ENCODE measurements at places on chromosomes 1 and 21.

DNA sequence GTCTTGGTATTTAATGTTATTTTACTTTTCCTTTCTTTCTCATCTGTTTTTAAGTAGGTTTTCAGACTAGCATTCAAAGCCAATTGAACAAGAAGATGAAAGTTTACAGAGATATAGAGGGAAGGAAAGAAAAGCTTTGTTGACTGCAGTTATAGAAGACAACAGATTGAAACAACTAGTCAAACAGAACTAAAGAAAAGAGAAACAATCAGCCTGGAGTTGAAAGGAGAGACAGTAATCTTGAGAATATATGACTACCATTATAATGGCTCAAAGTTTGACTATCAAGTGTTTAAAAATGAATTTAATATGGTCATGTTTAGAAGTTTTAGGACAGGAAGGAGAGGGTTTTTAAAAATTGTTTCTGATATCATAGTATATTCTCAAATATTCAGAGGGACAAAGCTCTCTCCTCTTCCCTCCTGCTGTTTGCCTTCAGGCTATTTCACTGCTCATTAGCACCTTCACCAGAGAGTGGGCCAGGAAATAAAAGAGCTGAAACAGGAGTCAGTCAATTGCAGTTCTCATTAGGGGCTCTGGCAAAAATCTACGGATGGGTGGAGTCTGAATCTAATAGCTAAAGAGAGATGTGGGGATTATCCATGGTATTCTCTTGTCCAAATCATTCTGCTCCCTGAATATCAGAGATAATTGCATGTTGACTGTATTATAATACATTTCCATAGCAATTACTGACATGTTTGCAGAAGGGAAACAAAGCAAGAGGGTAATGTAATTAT, 577.8 kb downstream of the BRINP3 start:
- no peak for DNase-seq

GRCh38 chr1:230972855-230973271, 5.8 kb downstream of the TTC13 start:
- DNase-seq = no peak

- DNase-seq = peak; percentile 70
These were observed 302.8 kb upstream of the ADAMTS5 start for GRCh38 chr21:27269644-27270043.

DNA sequence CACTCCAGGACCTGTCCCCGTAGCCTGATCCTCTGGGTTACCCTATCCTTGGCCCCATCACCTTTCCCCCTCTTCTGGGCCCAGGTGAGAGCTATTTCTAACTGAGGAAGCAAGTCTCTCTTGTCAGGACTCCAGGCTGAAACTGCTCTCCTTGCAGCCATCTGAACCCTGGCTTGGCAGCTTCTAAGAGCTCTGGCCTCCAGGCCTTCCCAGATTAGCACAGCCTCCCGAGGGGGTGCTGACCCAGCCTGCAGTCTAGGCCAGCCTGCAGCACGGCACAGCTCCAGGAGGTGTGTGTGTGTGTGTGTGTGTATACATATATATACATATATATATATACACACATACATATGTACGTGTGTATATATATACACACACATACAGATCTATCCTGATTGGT, 17.4 kb downstream of the CACNA1S start:
- no peak for DNase-seq

DNA sequence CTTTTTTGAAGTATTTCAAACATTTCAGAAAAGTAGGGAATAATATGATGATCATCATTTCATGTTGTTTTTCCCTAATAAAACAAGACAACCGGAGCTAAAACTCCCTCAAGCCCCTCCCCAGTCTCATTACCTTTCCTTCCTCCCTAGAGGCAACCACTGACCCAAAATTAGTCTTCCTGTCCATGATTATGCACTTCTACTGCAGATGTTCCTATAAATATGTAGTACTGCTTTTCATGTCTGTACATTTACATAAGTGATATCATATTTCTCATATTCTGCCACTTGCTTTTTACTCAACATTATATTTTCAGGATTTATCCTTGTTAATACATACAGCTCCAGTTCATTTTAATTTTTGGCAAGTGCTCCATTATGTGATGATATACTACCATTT, 58.7 kb upstream of the GOLT1A start:
- DNase-seq = no peak

DNA sequence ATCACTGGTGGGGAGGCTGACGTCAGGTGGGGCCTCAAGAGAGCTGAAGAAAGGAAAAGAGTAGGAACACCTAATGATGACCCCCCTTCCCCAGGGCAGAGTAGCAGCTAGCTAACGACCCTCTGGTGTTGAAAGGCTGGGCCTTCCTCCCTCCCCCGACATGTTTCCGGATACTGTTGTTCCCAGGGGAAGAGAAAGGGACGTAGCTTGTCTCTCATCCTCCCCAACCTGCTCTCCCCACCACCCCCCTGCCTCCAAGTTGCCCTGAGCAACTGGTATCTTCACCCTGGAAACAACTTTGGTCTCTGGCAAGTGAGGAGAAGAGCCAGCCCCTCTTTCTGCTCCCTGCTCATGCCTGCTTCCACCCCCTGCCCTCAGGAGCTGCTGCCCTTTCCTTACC, 2.4 kb downstream of the SEMA6C start:
- DNase-seq = no peak

- DNase-seq = peak; percentile 95
These were observed 53.3 kb upstream of the SYT14 start for GRCh38 chr1:209884665-209885117.

GRCh38 chr1:18484276-18484675, 3.5 kb downstream of the KLHDC7A start:
- DNase-seq = no peak

DNA sequence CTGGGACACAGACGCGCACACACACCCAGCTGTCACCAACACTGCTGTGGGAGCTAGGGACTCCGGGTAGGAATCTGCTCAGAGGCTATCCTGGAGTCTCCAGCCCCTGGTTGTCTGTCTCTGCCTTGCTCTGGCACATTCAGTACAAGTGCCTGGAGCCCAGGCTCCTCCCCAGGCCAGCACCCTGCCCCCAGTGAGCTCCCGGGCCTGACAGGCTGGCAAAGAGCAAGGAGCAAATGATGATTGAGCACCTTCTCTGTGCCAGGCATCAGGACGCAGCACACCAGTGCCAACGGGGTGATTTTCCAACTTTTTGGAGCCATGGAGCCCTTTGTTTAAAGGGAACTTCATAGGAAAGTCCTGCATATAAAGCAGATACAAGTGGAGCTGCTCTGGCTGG, 6.5 kb downstream of the CNTN2 start:
- DNase-seq = no peak

DNA sequence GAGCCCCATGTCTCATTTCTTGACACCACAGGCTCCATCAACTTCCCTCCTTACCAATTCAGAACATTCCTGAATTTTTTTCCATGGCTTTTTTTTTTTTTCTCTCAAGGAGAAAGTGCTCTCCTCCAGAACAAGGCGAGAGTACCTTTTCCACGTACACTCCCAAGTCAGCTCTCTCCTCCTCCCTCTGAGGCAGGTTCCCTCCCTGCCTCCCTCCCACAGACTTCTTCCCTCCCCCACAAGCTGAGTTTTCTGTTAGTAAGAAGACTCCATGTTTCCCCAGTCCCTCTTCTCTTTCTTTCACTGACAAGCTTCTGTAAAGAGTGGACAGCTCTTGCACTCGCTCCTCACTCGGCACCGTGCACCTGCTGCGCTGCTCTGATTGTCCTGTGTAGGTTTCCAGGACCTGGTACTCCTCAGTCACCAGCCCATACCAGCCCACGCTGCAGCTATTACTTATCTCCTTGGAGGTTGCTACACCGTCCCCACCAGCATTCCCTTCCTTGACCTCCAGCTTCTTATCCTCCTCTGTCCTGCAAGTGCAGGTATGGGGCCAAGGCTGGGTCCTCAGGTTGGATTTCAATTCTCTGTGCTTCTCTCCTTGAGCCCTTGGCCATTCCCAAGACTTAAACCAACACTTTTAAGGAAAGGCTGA, 3.8 kb downstream of the TRAF5 start:
- DNase-seq = no peak

DNA sequence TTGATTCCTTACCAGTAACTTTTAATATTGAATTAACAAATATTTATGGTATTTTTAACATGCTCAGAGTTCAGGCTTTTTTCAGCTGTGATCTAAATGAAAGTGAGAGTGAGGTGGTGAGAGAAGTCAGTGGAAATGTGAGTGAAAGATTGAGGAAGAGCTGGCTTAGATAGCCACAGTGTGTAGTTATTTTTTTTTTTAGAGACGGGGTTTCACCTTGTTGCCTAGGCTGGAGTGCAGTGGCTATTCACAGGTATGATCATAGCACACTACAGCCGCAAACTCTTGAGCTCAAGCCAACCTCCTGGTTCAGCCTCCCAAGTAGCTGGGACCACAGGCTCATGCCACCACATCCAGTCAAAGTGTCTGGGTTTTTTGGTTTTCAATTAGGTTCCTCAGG, 10.9 kb downstream of the RNF11 start:
- no peak for DNase-seq

DNA sequence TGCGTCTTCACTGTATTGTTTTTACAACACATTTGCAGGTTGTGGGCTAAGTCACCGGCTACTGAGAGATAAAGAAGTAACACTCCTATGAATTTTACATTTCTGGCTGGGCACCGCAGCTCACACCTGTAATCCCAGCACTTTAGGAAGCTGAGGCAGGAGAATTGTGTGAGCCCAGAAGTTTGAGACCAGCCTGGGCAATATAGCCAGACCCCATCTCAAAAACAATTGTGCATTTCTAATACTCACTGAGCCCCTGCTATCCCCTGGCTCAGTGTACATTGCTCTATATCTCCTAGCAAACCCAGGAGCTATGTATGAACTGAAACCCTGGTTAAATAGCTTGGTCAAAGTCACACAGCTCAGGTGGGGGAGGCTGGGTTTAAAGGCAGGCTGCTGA, 108.7 kb downstream of the ZNF281 start:
- DNase-seq = no peak

DNA sequence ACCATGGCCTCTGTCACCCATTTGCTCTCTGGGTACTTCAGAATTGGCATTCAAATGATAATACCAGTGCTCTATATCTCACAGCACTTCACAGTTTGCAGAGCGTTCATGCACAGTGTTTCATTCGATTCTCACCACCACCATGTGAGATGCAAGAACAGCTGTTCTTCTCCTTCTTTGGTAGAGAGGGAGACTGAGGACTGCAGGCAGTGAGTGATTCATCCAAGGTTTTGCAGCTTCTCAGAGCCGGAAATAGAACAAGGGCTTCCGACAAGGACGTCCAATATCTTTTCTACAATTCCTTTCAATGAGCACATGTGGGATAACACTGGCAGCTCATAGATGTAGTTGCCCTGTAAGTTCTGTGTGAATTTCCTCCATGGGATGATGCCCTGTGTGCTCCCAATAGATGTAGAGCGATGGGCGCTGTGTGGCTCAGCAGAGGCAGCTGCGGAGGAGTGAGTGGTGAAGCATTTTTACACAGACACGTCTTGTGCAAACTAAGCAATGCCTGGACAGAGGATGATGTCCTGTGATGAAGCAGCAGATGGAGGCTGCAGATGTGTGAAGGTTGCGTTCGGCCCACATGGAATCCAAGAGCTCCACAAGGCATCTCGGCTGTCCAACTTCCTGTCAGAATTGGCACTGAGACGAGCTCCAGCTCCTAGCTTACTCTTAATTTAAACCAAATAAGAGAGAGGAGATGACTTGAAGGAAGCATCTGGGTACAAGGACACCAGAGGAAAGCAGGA, 24.9 kb downstream of the MT1HL1 start:
- DNase-seq = no peak

- no peak for DNase-seq
These were observed 60.0 kb upstream of the FGGY start for GRCh38 chr1:59236721-59237545.

DNA sequence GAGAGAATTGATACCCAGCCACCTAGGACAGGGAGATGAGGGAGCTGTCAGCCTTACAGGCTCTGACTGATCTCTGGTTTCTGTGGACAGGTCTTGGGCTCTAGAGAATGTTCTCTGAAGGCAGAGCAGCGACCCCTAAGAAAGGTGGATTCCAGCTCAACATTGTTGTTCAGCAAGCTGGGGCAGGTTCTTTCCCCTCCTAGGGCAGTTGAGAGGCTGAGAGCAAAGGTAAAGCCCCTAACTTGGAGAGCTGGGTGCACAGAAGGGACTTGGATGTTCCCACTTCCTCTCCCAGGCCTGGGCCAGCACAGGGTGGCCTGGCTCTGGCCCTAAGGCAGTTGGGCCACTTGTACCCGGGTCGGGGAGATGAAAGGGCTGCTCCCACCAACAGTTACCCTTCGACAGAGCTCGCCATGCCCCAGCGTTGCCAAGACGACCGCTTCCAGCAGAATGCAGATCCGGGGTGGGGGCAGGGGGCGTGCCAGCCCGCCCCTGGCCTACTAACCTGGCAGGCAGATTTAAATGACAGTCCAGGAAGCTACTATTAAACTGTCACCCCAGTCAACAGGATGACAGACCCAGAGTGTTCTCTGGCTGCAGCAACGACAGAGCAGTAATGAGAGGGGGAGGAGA, 31.6 kb downstream of the LRP8 start:
- no peak for DNase-seq

- DNase-seq = no peak
These were observed 21.7 kb downstream of the SLC26A9 start for GRCh38 chr1:205921570-205921909.

DNA sequence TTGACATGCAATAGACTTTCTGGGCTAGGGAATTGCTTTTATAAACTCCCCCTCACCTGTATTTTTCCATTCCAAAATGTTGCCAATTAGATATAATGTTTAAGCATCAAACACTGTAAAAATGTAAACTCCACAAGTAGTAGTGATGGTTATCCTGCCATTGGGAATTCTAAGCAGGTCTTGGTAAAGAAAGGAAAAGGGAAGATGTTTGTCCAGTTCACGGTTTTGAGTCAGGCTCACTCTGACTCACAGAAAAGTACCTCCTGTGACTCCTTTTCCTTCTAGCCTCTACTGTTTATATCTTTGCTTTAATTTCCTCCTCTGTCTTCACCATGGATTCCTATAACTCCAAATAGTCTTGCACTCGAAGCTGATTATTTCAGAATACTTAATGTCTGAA, 19.0 kb upstream of the PTPN14 start:
- no peak for DNase-seq

DNA sequence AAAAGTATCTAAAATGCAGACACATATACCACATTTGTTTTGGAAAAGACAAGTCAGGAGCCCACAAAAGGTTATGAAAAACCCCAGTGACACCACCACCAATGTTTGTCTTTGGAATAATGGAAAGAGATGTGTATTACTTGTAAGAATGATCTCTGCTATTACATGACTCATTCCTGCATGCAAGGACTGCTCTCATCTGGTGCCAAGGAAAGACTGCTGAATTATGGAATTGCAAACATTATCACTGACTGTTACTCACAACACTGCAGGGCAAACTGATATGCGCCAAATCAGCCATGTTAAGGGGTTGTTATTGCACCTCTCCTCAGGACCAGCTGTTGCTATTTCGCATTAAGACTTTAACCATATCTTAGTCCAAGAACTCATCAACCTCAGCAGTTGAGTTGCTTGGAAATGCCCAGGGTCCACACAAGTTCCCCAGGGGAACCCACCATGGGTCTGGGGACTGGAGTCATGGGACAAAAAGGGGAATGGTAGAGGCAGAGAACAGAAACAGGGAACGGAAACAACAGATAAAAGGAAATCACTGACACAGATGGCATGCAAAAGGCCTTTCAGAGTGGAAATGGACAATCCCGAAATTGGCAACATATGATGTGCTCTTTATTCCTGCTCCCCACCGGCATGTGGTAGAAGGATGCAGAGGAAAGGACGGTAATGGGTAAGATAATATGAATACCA, 34.4 kb downstream of the CAPZB start:
- DNase-seq = peak; percentile 84

- DNase-seq = no peak
These were observed 200.6 kb downstream of the ADGRL2 start for GRCh38 chr1:82001345-82001744.
